Stomach (tissue), 19 donors: ENCODE measurements at places on chromosomes 12 and 14. TPM values are rescaled to one million over a fixed set of nuclear protein-coding genes. Genes with fewer than 3 reads are reported as not detected.

- H3K4me1 ChIP-seq, result no peaks in the 10 kb centered on the region
- H3K36me3 ChIP-seq, result no peaks in the 10 kb centered on the region
- H3K27ac ChIP-seq, result no peak overlapping the region
- H3K27me3 ChIP-seq, result no peaks in the 10 kb centered on the region
Measured at GRCh38 chr14:46973295-46973694, 321.7 kb upstream of the RPL10L start.

DNA sequence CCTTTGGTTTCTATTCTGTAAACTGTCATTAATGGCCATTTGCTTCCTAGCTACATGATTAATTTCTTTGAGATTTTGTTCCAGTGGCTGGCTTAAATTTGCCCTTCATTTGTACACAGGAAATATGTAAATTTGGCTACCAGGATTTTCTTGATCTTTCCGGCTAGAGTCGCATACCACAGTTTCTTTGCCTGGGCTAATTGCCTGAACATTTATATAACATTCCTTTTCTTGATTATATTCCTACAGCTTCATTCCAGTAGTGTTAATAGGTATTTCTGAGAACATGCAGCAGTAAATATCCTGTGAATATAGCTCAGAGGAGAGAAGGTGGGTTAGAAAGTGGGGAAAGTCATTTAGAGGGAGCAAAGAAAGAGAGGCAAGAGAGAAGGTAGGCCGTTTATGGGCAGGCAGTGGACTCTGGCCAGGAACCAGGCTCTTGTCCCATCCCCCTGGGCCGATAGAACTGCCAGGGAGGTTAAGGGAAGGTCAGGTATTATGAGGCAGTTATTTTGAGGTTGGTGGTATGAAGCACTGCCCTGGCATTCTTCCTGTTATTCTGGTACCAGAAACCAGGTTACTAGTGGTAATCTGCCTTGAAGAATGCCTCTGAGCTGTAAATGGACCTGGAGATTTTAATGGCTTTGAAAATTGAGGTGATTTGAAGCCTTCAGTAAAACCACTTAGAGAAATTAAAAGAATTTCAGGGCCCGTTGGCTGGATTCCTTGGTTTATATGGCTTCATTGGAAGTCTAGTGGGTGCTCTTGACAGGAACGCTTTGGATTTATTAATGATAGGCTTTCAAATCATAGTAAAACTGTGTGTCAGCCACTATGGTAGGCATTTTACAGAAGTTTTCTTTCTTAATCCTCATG lies 4.4 kb downstream of the RNF10 start:
- H3K36me3 ChIP-seq, result peaks cover 30% of the 10 kb centered on the region
- H3K4me3 ChIP-seq, result peak overlapping the region; percentile 91

The PSMC1 gene
- 128 TPM for polyA plus RNA-seq

DNA sequence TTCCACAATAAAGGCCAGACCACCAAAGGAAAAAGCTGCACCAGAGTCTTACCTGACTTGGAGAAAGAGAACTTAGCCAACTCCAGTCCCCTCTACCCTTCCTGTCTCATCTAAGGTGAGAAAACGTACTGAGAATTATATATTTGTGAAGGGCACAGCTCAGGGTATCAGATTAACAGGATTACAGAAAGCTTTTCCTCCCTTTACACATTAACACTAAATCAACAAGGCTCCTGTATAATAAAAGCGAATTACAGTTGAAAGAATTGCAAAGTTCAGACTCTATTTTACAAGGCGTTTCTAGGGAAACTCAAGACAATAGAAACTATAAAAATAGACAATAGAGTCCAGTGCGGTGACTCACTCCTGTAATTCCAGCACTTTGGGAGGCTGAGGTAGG lies 82.7 kb upstream of the RPL10L start:
- H3K36me3 ChIP-seq, result no peaks in the 10 kb centered on the region
- H3K27me3 ChIP-seq, result no peaks in the 10 kb centered on the region
- no peak overlapping the region for H3K27ac ChIP-seq
- DNase-seq, result no peak
- no peak overlapping the region for H3K4me3 ChIP-seq

GRCh38 chr12:78703820-78704525 lies 160.6 kb upstream of the SYT1 start:
- no peak overlapping the region for H3K4me3 ChIP-seq
- H3K27ac ChIP-seq, result no peak overlapping the region
- no peaks in the 10 kb centered on the region for H3K36me3 ChIP-seq
- no peak for DNase-seq
- H3K27me3 ChIP-seq, result no peaks in the 10 kb centered on the region
- H3K4me1 ChIP-seq, result no peaks in the 10 kb centered on the region

- no peak overlapping the region for H3K4me3 ChIP-seq
- DNase-seq, result no peak
- H3K27me3 ChIP-seq, result no peaks in the 10 kb centered on the region
- H3K27ac ChIP-seq, result no peak overlapping the region
Measured at GRCh38 chr12:109513977-109514376, 36.5 kb downstream of the UBE3B start.

DNA sequence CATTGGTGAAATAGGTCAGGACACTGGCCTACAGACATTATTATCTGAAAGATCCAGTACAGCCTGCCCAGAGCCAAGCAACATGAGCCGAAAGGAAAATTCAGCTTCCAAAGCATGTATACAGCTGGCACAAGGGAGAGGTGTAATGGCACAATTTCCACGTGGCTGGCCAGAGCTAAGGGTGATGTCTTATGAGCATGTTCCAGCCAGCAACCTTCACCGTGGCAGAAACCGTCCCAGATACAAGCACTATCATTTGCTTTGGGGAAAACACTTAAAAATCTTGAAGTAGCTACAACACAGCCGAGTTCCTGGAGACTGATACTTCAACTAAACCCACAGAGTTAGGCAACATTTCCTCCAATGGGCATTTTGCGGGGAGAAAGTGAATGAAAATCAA lies 44.5 kb downstream of the CORO1C start:
- H3K27me3 ChIP-seq, result no peaks in the 10 kb centered on the region
- H3K36me3 ChIP-seq, result no peaks in the 10 kb centered on the region
- H3K4me3 ChIP-seq, result no peak overlapping the region
- DNase-seq, result no peak
- no peak overlapping the region for H3K27ac ChIP-seq

DNA sequence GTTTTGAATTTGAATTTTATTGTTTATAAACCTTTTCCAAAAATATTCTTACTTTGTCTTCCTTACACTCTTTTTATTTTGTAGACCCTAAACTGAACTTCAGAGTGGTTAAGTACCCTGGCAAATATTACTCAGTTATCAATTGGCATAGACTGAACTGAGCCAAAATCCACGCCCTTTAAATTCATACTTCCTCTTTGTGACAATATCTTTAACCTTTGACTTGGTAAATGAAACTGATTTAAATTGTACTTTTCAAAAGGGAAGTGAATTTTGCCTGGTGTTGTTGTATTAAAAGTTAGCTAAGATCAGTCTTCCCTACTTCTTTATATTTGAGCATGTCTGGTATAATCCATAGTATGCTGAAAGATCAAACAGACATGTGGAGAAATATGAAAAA lies 184.3 kb upstream of the USP15 start:
- no peak for DNase-seq
- no peak overlapping the region for H3K4me3 ChIP-seq
- no peak overlapping the region for H3K27ac ChIP-seq
- peaks cover 5% of the 10 kb centered on the region for H3K4me1 ChIP-seq

DNA sequence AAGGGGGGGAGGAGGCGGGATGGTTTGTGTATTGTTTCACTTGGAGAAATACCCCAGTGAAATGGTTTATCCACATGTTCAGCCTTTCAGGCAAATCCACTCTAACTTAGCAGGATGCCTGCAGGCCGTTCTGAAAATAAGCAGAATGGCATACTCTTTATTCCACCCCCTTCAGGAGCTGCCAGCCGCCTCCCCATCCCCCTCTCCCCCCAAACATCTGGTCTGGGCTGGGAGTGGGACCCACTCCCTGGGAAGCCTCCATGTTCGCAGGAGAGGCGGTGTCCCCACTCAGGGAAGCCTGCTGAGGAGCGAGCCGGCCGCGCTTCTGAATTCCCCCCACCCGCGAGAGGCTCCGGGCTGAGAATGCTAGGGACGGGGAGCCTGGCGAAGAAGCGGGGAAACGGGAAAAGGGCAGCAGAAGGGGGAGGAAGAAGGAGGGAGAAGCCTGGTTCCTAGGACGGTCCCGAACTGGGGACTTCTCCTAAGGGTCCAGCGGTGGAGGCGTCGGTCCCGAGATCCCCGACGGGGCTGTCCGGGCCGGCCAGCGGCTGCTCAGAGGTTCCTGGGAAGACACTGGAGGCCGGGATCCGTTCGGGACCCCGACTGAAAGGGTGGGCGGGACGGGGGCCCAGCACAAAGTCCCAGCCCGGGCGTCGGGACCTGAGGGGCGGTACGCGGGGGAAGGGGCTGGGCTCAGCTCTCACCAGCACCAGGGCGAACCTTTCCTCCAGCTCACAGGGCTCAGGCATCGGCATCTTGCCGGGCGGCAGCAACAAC lies 666 bp downstream of the FMNL3 start:
- no peaks in the 10 kb centered on the region for H3K27me3 ChIP-seq
- H3K4me3 ChIP-seq, result peak overlapping the region; percentile 86
- DNase-seq, result peak; percentile 26
- peak overlapping the region; percentile 88 for H3K27ac ChIP-seq
- no peaks in the 10 kb centered on the region for H3K36me3 ChIP-seq

GRCh38 chr12:99389751-99390150 lies 257.8 kb upstream of the GARIN6 start:
- DNase-seq, result no peak
- no peaks in the 10 kb centered on the region for H3K36me3 ChIP-seq
- no peak overlapping the region for H3K27ac ChIP-seq
- H3K4me1 ChIP-seq, result no peaks in the 10 kb centered on the region

DNA sequence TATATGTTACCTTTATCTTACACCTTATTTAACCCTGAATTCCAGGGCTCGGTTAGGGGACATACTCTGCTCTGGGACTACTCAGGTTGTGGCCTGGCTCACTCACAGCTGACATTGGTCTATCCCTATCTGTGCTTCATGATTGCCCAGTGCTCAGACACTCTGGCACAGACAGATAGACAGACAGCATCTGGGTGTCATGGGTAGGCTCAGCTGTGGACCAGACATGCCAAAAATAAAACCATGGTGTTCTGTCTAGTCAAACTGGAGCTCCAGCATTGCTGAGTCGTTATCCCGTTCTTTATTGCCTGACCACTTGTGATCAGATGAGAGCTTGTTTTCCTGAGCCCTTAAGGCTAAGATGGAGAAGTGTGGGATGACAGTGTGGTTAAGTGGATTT lies 29.0 kb downstream of the FBXW8 start:
- H3K4me1 ChIP-seq, result peaks cover 18% of the 10 kb centered on the region
- H3K27ac ChIP-seq, result no peak overlapping the region
- DNase-seq, result no peak
- H3K27me3 ChIP-seq, result no peaks in the 10 kb centered on the region
- H3K4me3 ChIP-seq, result no peak overlapping the region

GRCh38 chr12:19431407-19432308 lies 7.6 kb upstream of the AEBP2 start:
- no peaks in the 10 kb centered on the region for H3K4me1 ChIP-seq
- H3K27ac ChIP-seq, result no peak overlapping the region

GRCh38 chr14:74459289-74459946 lies 33.4 kb upstream of the SYNDIG1L start:
- no peaks in the 10 kb centered on the region for H3K4me1 ChIP-seq
- H3K27ac ChIP-seq, result no peak overlapping the region
- no peak overlapping the region for H3K4me3 ChIP-seq
- DNase-seq, result no peak

The NCAPD2 gene
- polyA plus RNA-seq, result 8.3 TPM

- H3K27me3 ChIP-seq, result no peaks in the 10 kb centered on the region
- no peaks in the 10 kb centered on the region for H3K36me3 ChIP-seq
- no peak overlapping the region for H3K4me3 ChIP-seq
- H3K27ac ChIP-seq, result no peak overlapping the region
- no peak for DNase-seq
Measured at GRCh38 chr14:101367421-101368261, 193.7 kb upstream of the DIO3 start.

- no peaks in the 10 kb centered on the region for H3K27me3 ChIP-seq
- H3K4me1 ChIP-seq, result peaks cover 8% of the 10 kb centered on the region
- peaks cover 2% of the 10 kb centered on the region for H3K36me3 ChIP-seq
- H3K4me3 ChIP-seq, result no peak overlapping the region
Measured at GRCh38 chr12:1117970-1118563, 127.0 kb downstream of the ERC1 start.

- no peaks in the 10 kb centered on the region for H3K27me3 ChIP-seq
- peaks cover 3% of the 10 kb centered on the region for H3K36me3 ChIP-seq
- H3K4me3 ChIP-seq, result no peak overlapping the region
- H3K27ac ChIP-seq, result no peak overlapping the region
Measured at GRCh38 chr12:530308-530707, 70.6 kb downstream of the B4GALNT3 start.

GRCh38 chr12:123934829-123935228 lies 37.8 kb downstream of the CCDC92 start:
- no peaks in the 10 kb centered on the region for H3K27me3 ChIP-seq
- no peaks in the 10 kb centered on the region for H3K4me1 ChIP-seq
- DNase-seq, result no peak
- no peak overlapping the region for H3K27ac ChIP-seq

DNA sequence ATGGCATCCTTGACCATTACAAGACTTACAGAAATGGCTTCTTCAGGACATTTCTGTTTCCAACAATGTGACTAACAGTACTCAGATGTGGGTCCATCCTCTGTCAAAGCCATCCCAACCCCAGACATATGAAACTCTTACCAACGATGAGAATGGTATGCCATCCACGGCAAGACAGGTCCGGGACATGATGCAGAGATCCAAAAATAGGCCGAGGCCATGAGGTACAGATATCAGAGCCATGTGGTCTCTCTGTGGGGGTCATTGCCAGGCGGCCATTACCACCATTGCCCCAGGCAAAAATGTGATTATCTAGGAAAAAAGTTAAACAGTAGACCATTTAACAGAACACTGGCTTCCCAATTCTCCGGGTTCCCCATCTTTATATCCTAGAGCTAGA lies 27.5 kb downstream of the ZC2HC1C start:
- no peaks in the 10 kb centered on the region for H3K4me1 ChIP-seq
- no peak for DNase-seq
- H3K27me3 ChIP-seq, result no peaks in the 10 kb centered on the region
- H3K4me3 ChIP-seq, result no peak overlapping the region

The ADAM20 gene
- not detected for polyA plus RNA-seq
